ENCODE measurements at places on chromosomes 5 and 9.

- no peak for DNase-seq
Measured at GRCh38 chr9:115212832-115213231, 94.9 kb upstream of the TNC start.

DNA sequence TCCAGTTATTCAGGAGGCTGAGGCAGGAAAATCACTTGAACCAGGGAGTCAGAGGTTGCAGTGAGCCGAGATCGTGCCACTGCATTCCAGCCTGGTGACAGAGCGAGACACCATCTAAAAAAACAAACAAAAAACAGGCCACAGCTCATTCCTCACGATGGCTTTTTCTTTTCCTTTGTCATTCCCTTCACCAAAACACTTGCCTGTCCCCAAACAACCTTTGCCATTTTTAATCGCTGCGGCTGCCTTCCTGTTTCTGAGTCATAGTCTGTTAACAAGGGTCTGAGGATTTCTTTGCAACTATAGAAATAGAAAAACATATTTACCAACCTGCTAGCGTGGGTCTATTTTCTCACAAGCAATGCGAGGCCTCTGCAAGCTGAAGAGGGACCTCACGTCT, 123.0 kb upstream of the FSTL4 start:
- DNase-seq = no peak

DNA sequence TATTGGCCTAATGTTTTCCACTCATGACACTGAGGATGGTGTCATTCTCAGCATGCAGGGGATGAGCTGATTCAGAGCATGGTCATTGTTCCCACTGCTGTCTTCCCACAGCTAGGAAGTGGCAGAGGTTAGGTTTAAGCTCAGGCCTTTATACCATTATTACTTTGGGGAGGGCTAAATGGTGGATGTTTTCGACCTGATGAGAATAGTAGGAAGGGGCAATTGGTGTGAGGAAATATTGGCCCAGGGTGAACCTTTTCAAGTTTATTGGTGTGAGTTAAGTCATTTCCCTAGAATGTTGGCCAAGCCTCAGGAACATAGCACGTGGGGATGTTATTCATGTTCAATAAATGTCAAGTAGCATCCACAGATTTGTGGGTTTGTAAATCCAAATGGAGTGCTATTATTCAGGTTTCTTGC, 59.6 kb downstream of the ARHGAP26 start:
- no peak for DNase-seq

- no peak for DNase-seq
Measured at GRCh38 chr9:113707953-113708695, 168.0 kb upstream of the ZNF618 start.

Measured in stimulated activated CD8-positive, alpha-beta memory T cell treated with anti-CD3 and anti-CD28 coated beads, Interleukin-15, amount 100 ng/mL, for 4 hours (primary cell).